ENCODE measurements at places on chromosomes 13 and 19.

DNA sequence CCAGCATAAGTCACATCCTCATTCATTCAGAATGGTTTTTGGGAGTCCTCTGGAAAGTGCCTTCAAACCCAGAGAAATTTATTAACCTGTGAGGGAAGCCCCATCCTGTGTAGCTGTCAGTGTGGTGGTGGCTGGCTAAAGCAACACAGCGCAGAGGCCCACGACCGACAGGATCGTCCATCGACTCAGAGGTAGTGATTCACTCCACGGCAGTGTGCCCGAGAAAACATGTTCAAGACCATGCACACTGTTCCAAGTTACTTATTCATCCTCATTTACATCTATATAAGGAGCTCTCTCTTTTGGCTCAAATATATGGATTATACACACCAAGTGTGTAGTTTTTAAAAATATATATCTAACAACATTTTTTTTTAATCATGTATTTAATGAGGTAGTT lies 96.3 kb upstream of the SLC15A1 start:
- no peak for DNase-seq

DNA sequence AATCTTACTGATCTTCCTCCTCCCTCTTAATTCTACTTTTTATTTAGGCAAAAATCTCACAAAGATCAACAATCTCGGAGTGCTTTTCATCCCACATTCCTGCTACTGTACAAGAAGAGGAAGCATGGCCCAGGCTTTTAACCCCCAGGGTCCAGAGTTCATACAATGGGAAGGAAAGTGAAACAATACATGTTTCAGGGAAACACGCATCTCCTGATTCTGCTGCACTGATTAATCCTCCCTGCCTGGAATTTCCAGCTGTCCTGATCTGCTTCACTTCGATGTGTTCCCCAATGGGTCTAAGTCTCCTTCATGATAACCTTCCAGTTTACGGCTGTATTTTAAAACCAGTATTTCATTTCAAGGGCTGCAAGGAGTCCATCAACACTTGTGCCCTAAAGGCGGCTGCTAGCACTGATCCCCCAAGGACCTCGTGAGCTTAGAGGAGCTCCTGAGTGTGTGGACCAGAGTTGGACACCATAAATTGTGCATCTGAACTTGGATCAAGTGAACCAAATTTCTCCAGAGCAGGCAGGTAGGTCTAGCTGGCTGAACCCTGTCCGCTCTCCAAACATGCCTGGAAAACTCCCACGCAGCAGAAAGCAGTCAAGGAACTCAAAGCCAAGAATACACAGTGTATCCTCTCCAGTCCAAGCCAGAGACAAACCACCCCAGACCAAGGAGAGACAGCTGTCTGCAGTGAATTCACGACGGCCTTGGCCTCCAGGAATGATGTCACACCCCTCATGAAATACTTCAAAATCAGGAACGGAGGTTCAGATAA lies 44.3 kb downstream of the COL4A1 start:
- DNase-seq: no peak

DNA sequence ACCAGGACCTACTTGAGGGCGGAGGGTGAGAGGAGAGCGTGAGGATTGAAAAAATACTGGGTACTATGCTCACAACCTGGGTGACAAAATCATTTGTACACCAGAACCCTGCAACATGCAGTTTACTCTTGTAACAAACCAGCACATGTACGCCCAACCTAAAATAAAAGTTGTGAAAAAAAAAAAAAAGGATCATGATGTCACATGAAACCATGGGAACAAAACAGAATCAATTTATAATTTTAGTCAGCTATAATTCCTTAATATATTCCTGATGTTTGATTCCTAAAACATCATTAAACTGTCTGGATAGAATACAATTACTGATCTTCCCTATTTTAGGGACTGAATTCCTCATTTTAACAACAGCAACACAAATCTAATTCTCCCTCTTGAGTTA lies 160.6 kb upstream of the SPRY2 start:
- no peak for DNase-seq

DNA sequence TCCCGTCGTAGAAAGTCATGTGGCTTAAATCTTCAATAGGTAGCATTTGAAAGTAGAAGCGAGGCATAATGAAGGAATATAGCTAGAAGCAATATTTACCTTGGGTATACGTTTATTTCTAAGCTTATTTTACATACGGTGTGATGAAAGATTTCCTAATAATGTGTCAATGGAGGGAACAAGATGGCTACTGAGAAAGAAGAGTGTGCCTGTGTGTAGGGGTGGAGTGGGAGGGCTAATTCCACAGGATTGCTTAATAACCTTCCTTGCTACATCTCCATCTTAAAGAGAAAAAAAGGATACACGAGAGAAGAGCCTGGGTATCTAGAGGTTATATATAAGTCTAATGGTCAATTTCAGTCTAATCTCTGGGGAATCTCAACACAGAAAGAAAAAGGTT lies 2.0 kb downstream of the SPART start:
- DNase-seq: no peak

DNA sequence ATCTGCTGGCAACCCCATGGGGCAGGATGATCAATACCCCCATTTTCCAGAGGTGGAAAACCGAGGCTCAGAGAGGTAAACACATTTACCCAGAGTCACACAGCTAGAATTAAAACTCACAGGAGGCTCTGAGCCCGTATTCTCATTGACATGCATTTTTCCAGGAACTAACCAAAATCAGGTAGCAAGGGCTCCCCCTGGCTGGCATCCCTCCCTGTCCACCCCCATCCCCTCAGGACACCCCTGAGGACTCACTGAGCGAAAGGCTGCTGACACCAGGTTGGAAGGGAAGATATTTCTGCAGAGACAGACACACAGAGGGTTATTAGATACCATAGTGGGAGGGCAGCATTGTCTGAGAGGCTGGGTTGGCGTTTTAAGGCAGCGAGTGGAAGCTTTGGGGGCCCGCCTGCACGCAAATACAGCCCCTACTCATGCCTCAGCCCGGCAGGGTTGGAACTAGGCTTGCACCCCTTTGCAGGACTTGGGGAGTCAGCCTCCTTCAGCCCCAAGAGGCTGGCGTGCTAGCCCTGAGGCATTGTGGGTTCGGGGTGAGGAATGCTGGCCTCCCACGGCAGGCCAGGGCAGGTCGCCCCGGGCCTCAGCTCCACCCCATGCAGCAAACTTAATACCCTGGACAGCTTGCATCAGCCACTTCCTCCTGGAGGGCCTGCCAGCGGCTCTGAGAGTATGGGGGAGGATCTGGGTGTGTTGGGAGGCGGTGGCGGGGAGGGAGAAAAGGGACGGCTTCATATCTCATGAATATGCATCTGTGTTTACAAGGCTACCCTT lies 3.9 kb downstream of the SLC1A5 start:
- DNase-seq: peak; percentile 78

GRCh38 chr13:72004246-72004645 lies 137.2 kb upstream of the DACH1 start:
- DNase-seq: no peak

DNA sequence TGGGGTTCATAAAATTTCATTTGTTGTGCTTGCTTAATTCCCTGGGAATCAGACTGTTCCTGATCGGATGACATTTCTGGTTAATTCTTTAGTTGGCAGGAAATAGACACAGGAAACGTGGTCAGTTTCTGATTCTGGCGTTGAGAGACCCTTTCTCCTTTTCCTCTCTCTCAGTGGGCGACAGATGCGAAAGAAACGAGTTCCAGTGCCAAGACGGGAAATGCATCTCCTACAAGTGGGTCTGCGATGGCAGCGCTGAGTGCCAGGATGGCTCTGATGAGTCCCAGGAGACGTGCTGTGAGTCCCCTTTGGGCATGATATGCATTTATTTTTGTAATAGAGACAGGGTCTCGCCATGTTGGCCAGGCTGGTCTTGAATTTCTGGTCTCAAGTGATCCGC lies 10.8 kb downstream of the LDLR start:
- no peak for DNase-seq

DNA sequence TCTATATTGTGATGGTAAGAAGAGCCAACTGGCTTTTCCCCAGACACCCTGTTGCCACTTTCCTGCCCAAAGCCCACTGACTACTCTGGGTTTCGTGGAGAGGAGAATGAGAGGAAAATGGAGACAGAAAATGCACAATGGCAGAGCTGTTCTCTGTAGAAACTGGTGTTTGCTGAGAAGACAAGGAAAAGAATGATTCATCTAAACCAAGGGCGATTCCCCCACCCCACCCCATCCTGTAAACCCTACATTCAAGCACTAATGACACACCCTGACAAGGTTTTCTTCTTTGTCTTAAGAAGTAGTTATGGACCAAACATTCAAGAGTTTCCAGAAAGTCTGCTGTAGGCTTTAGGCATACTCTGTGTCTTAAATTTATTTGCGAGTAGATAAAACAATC lies 68.8 kb downstream of the DOCK9 start:
- no peak for DNase-seq

DNA sequence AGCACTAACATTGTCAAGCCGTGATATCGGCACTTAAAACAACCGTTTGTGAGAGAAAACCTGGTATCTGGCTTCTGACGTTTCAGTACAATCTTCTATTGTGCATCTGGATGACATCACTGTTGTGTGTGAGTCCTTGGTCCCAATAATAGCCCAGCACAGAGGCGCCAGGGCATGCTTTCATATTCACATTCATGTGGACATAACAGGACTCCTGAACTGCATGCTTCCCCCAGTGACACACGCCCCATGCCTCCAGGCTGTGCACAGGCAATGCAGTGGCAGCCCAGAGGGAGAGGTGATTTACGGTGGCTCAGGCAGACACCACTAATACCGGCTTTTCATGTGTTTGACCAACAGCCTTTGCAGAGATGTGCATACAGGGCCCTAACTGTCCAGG lies 58.1 kb downstream of the MRPL57 start:
- DNase-seq: no peak

DNA sequence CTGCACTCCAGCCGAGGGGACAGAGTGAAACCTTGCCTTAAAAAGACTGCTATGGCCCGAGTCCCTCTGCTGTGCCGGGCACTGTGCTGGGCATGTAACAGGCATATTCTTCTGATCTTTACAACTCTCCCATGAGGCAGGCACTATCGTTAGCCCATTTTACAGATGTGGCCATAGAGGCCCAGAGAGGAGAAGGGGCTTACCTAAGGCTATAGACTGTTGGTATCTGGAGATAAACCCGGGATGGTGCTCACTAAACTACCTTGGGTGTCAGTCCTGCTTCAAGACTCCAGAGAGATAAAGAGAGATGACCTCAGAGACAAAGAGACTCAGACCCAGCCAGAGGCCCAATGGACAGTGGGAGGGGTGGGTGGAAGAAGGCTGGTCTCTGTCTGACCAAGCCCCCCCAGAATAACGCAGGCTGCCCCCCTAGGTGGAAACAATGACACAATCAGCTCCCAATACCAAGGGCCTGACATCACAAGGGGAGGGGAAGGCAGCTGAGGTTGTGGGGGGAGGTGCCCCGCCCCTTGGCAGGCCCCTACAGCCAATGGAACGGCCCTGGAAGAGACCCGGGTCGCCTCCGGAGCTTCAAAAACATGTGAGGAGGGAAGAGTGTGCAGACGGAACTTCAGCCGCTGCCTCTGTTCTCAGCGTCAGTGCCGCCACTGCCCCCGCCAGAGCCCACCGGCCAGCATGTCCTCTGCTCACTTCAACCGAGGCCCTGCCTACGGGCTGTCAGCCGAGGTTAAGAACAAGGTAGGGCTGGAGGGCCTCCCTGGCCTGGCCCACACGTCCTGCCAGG lies at the start of gene CNN1:
Gene CNN1, plus strand, starts transcription at position 620 of the 805 bp plus-strand sequence. Its CDS starts 77 bp downstream, at position 697.
- no peak for DNase-seq

GRCh38 chr13:113641426-113641825 lies 16.6 kb downstream of the ATP4B start:
- no peak for DNase-seq

- no peak for DNase-seq
Observed at GRCh38 chr13:28528848-28529247, 33.9 kb upstream of the FLT1 start.

GRCh38 chr13:32045537-32045936 lies 14.0 kb downstream of the FRY start:
- DNase-seq: no peak

DNA sequence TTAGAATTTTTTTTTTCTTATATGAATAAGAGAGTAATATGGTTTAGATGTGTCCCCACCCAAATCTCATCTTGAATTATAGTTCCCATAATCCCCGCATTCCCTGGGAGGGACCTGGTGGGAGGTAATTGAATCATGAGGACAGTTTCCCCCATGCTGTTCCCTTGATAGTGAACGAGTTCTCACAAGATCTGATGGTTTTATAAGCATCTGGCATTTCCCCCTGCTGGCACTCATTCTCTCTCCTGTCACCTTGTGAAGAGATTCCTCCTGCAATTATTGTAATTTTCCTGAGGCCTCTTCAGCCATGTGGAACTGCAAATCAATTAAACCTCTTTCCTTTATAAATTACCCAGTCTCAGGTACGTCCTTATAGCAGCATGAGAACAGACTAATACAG lies 205.7 kb downstream of the MYO16 start:
- DNase-seq: no peak

DNA sequence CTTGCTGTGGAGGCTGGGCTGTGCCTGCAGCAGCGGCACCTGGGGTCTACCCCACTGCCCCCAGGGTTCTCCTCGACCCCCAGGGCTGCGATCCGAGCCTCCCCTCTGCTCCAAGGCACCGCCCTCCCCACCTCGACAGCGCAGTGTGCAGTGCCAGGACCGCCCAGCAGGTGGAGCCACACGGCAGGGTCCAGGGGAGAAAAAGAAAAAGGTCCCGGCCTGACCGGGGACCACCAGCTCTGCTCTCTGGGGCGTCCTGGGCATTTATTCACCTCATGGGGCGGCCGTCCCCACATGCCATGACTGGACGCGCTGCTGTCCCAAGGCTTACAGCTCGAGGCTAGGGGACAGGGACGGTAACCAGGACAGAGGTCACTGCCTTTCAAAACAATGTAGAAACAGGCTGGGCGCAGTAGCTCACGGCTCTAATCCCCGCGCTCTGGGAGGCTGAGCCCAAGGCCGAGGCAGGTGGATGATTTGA lies 10.6 kb downstream of the REXO1 start:
- DNase-seq: no peak

- DNase-seq: no peak
Observed at GRCh38 chr19:39406656-39407409, at the start of gene ZFP36. Gene ZFP36 (plus strand): TSS chr19:39406847. CDS start chr19:39406905, 58 bp downstream.

GRCh38 chr19:14059093-14059480 lies 2.8 kb downstream of the PALM3 start:
- no peak for DNase-seq

DNA sequence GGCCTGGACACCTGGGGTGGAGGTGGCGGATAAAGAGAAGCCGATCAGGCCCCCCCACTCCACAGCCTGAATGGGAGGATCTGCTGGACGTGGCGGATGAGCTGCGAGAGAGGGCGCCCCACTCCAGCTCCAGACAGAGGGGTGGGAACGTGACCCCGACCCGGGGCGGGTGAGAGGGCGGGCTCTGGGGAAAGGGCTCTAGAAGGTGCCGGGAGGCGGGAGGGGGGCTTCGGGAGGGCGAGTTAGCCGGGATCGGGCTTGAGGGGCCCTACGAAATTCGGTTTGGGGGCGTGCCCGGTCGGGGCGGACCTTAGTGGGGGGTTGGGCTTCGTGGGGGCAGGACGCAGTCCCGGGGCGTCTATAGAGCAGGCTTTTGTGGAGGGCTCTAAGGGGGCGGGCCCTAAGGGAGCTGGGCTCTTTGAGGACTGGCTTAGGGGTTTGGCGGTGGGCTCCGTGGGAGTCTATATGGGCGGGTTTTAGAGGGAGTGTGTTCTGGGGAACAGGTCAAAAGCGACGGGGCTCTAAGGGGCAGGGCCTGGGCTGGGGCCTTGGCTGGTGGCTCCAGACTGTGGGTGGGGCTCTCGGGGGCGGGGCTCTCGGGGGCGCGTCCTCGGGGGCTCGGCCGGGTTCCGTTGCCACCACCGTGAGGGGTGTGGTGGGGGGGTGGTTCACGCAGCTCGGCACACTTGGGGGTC lies 4.1 kb upstream of the NANOS3 start:
- DNase-seq: no peak

Data from SK-N-MC (cell line).